Central memory CD4-positive, alpha-beta T cell (primary cell): ENCODE measurements at places on chromosomes 7 and 10.

GRCh38 chr7:112898432-112899290 lies 108.5 kb upstream of the TMEM168 start:
- DNase-seq = no peak

DNA sequence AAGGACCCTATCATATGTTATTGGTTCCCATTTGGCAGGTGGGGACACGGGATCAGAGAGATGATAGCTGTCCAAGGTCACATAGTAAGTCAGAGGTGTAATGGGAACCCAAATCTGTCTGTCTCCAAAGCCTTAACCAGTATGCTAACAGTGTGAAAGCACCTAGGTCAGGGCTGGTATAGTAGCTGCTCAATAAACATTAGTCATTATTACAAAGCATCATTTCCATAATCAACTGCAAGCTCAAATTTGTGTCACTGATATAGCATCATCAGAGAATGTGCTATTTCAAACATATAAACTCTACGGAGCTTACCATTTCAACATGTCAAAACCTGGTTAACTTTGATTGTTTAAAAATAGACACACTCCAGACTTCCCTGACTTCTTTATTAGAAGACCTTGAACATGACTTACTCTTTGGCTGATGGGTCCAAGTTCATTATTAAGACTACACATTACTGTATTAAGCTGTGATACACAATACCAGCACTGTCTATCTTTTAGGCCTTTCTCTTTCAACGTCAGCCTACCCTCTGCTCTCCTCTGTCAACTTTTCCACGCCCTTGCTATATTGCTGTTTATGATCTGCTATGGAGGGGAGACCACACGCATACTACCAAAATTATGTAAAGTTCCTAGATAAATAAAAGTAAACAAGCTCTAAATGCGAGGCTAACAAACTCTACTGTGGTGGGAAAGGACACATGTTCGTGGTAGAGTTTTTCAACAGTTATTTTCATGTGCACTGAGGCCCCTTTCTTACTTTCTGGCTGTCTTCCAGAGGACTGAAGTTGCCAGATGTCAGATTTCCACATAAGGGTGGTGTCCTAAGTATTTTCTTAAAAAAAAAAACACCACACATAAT lies 33.6 kb downstream of the DNMBP start:
- no peak for DNase-seq

DNA sequence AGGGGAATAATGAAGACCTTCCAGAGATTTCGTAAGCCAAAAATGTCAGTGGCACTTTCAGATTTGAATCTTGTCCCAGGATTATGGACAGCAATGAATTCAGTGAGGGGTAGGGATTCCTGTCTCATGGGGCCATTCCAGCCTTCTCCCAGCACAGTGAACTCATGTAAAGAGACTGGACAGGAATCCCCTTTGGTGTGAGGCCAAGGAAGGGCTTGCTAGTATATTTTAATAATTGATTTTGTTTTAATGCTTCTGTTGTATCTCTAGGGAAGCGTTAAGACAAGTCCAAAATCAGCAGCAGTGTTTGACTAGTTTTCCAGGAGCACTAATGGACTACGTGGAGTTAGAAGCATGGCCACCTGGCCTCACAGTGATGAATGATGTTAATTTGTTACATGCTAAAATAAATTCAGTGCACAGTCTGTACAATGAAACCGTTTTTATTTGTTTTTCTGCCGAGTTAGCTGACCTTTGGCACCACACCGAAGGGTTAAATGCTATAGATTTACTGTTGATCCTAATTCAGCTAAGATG lies 214.0 kb upstream of the DKK1 start:
- no peak for DNase-seq

- no peak for DNase-seq
Measured at GRCh38 chr7:157352516-157352915, 15.7 kb downstream of the DNAJB6 start.

- no peak for DNase-seq
Measured at GRCh38 chr10:119821182-119821581, 51.5 kb downstream of the MCMBP start.

- no peak for DNase-seq
Measured at GRCh38 chr10:1150638-1150955, 94.4 kb downstream of the WDR37 start.

DNA sequence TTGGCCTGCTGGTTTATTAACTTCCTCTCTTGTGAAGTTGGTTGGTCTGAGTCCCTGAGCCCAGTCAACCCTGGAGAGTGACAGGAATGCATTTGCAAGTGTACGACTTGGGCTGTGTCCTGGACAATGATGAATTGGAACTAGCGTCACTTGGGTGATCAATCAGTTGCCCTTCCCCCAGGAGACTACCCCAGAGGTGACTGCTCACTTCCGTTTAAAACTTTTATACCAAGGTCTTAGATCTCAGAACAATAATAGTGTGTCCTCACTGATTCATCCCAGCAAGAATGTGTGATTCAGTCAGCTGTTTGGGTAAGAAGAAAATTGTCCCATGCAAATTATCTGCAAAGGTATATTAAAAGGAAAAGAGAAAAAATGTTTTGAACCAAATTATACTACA lies 102.9 kb upstream of the ARMC3 start:
- DNase-seq = no peak

DNA sequence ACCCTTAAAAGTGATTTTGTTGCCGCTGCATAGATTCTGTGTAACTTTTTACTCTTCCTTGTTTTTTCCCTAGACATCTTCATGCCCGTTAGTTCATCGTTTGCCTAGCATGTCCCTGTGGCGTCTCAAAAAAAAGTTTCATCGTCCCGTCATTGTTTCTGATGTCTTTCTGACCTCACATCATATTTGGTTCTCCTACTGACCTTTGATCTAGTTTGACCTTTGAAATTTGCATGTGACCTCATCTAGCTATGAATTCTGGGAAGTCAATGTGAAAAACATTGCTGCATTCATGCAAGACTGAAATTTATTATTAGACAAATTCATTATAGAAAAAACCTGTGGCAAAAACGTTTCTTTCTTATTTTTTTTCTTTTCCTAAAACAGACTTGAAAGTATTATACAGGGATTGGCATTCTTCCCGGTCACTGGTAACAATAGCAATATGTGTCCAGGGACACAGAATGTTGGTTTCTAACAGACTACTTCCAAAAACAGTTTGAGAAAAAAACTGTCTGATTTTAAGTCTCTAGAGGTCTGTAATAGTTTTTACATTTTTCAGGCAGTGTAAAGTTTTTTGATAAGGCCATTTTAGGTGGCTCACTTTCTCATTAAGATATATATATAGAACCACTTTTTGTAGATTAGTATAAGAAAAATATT lies 280.9 kb downstream of the USP6NL start:
- DNase-seq = no peak

DNA sequence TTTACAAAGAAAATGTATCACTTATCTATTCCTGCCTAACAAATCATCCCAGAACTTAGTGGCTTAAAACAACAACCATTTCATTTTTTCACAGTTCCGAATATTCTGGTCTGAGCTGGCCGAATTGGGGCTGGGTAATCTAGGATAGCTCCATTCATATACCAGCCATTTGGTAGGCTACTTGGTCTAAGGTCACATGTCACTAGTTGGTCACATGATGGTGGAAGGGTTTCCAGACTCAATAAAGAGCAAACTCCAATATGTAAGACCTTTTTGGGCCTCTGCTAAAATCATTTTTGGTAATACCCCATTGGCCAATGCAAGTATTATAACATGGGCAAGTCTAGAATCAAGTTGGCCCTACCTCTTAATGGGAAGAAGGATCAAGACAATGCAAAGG lies 55.3 kb upstream of the FGL2 start:
- no peak for DNase-seq

- DNase-seq = no peak
Measured at GRCh38 chr7:55438757-55439525, 73.8 kb downstream of the LANCL2 start.

- no peak for DNase-seq
Measured at GRCh38 chr7:128197589-128197988, 43.5 kb upstream of the LEP start.

- no peak for DNase-seq
Measured at GRCh38 chr7:94442639-94443038, 47.9 kb downstream of the COL1A2 start.

DNA sequence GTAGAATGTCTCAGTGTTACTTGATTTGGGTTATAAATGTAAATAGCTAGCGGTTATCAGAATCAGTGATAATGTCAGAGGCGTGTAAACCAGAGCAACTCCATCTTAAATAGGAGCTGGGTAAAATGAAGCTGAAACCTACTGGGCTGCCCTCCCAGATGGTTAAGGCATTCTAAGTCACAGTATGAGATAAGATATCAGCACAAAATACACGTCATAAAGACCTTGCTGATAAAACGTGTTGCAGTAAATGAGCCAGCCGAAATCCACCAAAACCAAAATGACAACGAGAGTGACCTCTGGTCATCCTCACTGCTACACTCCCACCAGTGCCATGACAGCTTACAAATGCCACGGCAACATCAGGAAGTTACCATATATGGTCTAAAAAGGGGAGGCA lies 172.3 kb downstream of the CHRM2 start:
- DNase-seq = no peak

GRCh38 chr7:79719216-79719615 lies 265.7 kb upstream of the MAGI2 start:
- no peak for DNase-seq

GRCh38 chr7:97694355-97694754 lies 37.5 kb upstream of the TAC1 start:
- no peak for DNase-seq

DNA sequence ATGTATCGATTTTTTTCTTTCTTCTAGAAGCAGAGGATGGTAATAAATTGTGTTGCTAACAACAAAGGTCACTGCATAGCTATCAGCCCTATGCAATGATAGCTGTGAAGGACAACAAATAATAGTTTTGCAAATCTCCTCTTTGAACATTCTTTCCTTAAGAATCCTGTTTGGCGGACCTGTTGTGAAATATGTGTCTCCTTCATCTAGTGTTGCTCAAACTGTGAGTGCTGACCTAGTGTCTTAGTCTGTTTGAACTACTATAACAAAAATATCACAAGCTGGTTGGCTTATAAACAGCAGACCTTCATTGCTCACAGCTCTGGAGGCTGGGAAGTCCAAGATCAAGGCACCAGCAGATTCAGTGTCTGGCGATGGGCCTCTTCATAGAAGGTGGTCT lies 53.7 kb downstream of the CAV1 start:
- DNase-seq = no peak

DNA sequence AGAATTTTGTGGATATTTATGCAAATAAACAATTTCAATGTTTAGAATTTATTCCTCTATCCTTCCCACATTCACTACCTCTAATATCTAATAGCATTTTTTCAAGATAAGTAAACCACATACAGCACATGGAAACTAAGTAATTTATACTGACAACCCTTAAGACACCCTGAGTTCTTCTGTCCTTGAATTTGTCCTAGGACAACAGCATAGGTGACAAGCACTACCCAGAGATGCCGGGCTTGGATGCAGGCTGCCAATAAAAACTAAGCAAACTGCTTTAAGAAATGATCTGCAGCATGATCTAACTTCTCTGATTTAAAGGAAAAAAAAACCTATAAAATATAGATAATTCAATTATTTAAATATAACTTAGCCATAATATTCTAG lies 22.7 kb downstream of the NT5C3A start:
- DNase-seq = no peak

DNA sequence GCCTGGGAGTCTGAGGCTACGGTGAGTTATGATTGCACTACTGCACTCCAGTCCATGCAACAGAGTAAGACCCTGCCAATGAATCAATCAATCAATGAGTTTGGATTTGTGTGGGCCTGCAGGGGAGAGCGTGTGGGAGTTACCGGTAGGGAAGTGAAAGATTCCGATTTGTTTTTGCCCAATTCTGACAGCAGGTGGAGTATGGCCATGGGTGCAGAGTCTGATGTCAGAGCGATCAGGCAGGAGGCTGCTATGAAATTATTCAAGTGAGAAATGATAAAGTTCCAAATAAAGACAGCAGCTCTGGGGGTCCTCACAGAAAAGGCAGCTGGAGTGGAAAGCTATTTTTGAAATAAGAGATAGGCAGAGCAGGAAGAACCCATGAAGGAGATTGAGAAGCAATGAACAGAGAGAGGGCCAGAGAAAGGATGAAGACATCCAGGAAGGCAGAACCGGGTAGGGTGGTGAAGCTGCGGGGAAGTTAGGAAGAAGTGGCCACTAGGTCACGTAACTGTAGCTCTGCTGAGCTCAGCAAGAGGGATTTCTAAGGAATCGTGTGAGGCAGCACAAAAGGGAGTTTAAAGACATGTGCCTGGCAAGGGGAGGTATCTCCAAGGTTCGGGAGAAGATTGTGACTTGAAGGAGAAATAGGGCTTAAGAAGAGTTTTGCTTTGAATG lies 93.7 kb upstream of the NMT2 start:
- DNase-seq = no peak

DNA sequence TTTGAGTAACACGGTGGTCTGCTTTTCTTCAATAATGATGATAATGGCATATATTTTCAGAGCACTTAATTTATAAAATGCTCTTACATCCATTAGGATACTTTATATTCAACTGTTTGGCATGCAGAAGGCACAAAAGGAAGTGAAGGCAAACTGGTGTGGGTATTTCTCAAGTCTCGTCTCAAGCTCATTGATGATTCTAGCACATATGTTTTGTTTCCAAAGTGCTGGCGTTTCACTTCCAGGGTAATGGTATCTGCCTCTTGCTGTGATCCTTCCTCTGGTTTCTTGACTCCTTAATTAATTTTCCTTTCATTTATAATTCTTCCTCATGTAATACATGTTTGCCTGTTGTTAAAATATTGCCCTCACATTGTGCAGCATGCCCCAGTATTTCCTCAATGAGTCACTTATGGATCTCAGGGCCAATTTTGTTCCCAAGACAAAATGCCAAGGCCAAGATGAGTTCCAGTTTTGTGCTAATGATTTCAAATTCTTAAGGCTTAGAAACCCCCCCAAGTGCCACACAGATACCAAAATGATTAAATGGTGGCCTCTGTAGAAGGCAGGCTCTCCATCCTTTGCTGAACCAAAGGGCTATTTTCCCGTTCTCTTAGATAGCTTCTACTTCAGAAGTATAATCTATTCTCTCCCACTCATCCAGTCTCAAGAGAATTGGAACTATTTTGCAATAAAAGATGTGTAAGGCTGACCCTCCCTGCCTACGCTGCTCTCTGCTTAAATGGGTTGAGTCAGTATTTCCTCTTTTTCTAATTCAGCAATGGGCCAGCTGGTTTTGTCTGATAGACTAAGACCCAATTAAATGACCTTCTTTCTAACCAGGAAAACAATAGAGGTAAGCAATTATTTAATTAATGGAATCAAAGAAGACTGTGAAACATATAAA lies 171.2 kb downstream of the ZNF365 start:
- no peak for DNase-seq

- DNase-seq = no peak
Measured at GRCh38 chr7:44281811-44282600, 43.4 kb downstream of the CAMK2B start.

DNA sequence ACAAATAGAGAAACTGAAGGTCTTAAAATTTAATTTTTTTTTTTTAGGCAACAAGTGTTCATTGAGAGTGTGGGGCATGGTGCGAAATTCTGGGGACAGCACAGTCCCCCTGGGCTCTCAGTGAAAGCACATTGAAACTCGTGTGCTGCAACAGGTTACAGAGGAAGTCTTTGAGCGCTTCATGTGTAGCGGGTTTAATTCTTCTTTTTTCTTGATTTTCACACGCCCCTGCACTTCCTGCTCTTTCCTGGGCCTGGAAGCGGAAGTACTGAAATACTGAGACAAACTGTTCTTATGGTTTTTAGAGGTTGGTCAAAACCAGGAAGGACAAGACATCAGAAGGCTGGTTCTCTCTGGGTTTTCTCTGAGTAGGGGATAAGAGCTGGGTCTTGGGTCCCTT lies 203.5 kb downstream of the PTEN start:
- peak; percentile 41 for DNase-seq

- DNase-seq = no peak
Measured at GRCh38 chr10:71600849-71601248, 118.7 kb downstream of the C10orf105 start.

GRCh38 chr7:12703881-12704280 lies 16.4 kb downstream of the ARL4A start:
- no peak for DNase-seq
